ENCODE measurements at places on chromosomes 16 and 17.

DNA sequence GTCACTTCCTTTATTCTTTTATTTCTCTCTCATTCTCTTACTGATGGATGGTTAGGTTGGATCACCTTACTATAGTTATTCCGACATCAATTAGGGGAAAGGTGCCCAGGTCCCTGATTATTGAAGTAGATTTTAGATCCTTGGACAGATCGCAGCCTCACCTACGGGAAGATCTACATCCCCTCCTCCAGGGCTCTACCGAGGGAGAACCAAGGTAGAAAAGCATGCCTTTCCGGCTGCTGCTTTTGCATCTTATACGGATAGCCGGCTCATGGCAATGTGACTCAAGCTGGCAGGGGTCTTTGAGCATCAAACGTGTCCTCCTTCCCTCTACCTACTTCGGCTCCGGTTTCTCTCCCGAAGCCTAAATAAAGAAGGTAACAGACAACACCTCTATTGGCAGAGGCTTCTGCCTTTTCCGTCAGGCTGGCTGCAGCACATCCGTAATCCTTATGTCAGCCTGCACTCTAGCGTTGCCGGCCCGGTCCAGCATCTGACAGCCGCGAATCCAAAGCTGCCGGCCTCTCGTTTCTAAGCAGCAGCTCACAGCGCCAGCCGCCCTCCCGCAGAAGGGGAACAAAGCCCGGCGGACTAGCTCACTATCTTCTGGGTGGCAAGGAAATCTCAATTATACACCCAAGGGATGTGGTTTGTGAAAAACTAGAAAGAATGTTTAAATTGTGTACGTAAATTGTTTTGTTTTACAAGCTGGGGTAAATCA lies 46.9 kb downstream of the IRX6 start:
- peak overlapping the region; percentile 54 for H3K4me3 ChIP-seq
- peak; percentile 80 for DNase-seq
- H3K36me3 ChIP-seq: no peaks in the 10 kb centered on the region
- H3K27me3 ChIP-seq: peaks cover 68% of the 10 kb centered on the region

- peaks cover 31% of the 10 kb centered on the region for H3K36me3 ChIP-seq
- H3K4me3 ChIP-seq: no peak overlapping the region
- peaks cover 7% of the 10 kb centered on the region for H3K4me1 ChIP-seq
- H3K27ac ChIP-seq: no peak overlapping the region
- H3K27me3 ChIP-seq: no peaks in the 10 kb centered on the region
These were observed 43.7 kb upstream of the GSG1L start for GRCh38 chr16:28107232-28107631.

- no peak overlapping the region for H3K4me3 ChIP-seq
- DNase-seq: no peak
- no peaks in the 10 kb centered on the region for H3K4me1 ChIP-seq
- H3K36me3 ChIP-seq: no peaks in the 10 kb centered on the region
These were observed 126.0 kb downstream of the ABCA8 start for GRCh38 chr17:68829211-68829610.

GRCh38 chr16:6362321-6362720 lies 970.3 kb upstream of the RBFOX1 start:
- peaks cover 3% of the 10 kb centered on the region for H3K27me3 ChIP-seq
- no peaks in the 10 kb centered on the region for H3K36me3 ChIP-seq
- no peaks in the 10 kb centered on the region for H3K4me1 ChIP-seq
- no peak overlapping the region for H3K27ac ChIP-seq
- no peak for DNase-seq

GRCh38 chr16:88350922-88351321 lies 31.8 kb upstream of the ZNF469 start:
- no peaks in the 10 kb centered on the region for H3K27me3 ChIP-seq
- no peak for DNase-seq
- H3K27ac ChIP-seq: no peak overlapping the region

DNA sequence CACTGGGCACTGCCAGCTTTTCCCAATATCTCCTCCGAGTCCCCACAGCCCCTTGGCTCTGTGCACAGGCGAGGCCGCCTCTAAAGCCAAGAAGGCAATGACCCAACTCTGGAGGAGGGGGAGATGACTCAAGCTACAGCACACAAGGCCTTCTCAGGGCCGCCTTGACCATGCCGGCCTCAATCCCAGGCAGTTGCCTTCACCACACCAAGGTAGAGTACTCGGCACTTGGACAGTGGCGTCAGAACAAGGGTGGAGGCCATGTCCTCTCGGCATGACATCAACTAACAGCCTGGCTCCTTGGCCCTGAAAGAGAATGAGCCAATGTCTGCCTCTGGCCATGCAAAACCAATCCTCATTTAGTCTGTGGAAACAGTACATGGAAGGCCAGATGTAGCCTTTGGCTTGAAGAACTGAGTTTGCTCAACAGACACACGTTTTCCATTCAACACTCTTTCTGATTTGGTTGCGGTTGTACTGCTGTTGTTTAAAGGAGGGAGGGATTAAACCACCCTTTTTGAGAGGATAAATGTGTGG lies 139.6 kb downstream of the XYLT1 start:
- no peaks in the 10 kb centered on the region for H3K36me3 ChIP-seq
- H3K27ac ChIP-seq: no peak overlapping the region
- no peak for DNase-seq
- peaks cover 25% of the 10 kb centered on the region for H3K4me1 ChIP-seq

Measured in type B pancreatic cell (in vitro differentiated cells).